CD4-positive, alpha-beta T cell treated with Interleukin-4 for 4 hours (primary cell): ENCODE measurements at places on chromosomes 13 and 19.

DNA sequence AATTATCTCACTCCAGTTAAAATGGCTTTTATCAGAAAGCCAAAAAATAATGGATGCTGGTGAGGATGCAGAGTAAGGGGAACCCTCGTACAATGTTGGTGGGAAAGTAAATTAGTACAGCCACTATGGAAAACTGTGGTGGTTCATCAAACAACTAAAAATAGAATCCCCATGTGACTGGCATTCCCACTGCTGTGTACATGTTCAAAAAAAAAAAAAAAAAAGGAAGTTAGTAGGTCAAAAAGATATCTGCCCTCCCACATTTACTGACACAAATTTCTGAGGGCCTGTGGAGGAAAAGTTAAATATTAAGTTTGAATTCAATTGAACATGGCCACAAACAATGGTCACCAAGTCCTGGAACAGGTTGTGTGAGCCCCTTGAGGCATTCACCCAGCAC is 9.8 kb upstream of the ZSCAN5A start:
- DNase-seq: no peak

DNA sequence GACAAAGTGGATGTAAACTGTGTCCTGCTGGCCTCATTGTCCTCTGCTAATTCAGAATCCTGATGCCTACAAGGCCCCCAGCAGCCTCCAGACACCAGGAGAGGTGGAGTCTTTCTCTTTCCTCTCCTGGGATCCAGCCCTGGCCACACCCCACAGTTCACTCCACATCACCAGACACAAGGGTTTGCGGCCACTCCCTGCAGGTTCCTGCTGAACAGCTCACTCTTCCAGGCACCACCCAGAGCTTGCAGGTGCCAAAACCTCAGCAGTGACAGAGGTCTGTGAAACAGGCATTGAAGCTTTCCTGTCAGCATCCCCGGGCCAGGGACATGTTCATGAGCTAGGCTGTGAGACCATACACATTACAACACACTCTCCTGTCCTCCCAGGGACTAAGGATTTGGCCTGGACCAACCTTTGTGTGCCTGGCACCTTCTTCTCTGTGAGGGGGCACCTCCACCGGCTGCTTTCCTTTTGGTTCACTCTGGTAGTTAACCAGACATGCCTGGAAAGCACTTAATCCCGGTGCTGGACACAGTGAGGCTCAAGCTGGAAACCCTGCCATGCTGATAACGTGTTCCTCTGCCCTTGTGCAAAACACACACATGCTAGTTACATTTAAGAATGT is 11.1 kb upstream of the ATP12A start:
- DNase-seq: no peak

DNA sequence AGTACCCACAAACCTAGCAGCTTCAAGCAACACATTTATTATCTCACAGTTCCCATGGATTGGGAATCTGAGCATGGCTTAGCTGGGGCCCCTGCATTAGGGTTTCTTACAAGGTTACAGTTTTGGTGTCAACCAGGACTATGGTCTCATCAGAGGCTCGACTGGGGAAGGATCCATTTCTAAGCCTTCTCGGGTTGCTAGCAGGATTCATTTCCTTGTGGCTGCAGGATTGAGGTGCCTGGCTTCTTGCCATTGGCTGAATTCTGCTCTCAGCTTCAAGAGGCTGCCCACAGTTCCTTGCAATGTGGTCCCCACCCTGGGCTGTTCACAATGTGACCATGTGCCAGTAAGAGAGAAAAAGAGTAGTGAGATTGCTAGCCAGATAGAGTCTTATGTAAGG is 26.7 kb downstream of the ZNRF4 start:
- no peak for DNase-seq

DNA sequence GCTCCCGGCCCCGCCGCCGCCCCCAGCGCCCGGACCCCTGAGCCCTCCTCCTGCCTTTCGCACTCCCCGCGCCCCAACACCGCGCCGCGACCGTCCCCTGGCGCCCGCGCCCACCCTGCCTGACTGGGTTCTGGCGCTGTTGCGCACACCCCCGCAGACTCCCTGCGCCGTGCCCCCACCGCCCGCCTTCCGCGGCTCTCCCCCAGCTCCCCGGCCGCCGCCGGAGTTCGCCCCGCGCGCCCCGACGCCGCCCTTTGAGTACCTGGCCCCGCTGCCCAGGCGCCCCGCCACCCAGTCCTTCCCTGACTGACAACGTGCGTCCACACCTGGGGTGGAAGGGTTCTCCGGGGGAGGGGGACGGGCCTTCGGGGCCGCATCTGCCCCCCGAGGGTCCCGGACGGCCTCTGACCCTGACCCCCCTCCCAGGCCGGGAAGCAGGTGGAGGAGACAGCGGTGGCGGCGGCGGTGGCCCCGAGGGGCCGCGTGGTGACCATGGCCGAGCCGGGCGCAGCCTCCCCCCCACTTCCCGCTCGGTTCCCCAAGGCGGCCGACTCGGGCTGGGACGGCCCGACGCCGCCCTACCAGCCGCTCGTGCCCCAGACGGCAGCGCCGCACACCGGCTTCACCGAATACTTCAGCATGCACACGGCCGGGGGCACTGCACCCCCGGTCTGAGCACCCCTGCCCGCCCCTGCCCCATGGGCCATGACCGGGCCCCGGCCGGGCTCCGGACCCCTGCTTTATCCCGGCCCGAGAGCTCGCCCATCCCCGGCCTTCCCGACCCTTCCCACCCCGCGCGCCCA is 1.4 kb upstream of the MEGF8 start:
- no peak for DNase-seq

DNA sequence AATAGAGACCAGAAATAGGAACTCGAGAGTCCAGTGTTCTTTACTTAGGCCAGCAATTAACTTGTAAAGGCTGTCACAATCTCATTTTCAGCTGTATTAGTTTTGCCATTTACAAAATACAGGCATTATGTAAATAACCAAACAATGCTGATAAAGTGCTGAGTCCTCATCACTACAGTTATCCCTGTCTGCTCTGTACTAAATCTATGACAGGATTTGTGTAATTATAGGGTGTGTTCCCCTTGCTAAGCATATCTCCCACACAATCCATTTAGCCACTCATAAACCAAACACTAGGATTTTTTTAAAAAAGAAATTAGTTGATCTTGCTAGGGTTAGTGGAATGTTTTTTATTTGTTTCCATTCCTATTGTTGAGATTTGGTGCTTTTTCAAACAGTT is 23.2 kb downstream of the PDX1 start:
- DNase-seq: no peak

DNA sequence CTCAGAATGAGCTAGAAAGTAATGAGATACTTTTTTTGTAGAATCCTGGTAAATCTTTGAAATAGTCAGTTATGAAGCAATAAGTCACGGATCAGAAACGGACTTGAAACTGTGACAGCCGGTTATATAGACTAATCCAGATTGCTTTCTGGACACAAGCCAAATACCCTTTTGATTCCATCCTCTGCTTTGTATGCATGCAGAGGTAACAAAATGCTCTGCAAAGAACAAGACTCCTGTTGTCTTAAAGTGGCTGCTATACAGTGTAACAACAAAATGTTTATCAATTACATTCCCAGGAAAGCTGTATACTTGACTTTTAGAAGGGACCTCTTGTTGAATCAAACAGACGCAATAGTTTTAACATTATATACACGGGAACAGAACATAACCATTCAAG is 66.5 kb upstream of the STARD13 start:
- DNase-seq: no peak

DNA sequence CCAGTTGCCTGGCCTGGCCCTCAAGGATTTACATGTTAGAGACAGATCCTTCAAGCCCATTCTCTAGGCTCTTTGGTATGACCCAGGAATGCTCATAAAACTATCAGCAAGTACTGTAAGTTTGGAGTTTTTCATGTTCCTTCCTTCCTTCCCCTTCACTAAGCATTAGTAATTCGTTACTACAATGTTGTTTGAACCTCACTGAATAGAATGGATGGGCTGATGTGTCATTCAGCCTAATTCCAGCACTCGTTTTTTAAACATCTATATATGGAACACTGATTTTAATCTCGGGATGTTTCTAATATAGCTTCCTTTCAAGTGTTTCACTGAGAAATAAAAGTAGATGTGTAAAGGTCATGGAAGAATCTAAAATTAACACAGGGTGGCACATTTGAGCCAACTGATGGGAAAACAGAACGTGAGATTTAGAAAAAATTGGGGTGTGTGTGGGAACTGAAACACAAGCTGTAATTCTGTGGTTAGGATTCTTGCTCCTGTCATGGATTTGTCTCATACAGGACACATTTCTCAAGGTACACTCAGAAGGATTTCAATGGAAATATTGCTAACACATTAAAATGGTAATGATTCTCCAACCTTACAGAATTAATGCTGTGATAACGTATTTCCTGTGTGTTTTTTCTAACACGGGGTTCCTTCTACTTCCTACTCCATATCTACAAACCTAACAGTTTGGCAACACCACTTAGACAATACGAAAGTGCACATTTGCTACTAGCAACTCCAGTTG is 93.4 kb downstream of the FLT1 start:
- DNase-seq: no peak

- no peak for DNase-seq
These were observed 1.3 kb upstream of the RDH8 start for GRCh38 chr19:10011974-10012373.

- DNase-seq: no peak
These were observed 711 bp downstream of the CAMSAP3 start for GRCh38 chr19:7596211-7596937.

GRCh38 chr19:12364391-12365235 is 870 bp downstream of the ZNF442 start:
- DNase-seq: no peak

DNA sequence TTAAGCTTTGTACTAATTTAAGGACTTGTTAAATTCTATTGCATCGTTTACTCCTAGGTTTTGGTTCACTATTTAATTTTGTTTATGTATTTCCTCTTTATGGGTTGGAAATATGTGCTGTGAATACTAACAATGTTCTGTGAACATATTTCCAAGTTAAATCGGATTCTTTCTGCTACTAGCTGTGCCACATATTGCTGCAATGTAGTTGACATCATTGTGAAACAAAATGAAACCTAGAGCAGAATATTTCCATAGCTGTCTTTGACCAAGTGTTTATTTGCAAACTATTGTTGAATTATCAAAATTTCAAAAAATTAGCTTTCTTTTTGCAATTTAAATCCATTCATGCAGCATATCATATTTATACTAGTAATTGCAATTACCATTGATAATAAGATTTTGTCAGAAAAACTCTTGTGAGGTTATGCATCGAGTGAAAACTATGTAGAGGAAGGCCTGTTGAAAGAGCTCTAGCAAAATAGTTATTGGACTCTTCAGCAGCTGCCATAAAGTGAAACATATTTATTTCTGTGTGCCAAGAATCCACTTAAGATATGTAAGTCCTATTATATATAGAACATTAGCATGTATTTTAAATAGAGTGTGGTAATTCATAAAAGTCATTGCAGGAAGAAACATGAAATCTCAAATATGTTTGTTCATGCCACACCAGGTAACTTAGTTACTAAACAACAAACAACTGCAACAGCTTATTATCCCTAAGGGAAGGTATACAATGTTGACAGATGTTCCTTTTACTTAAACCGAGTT is 575.1 kb downstream of the SLITRK6 start:
- no peak for DNase-seq

DNA sequence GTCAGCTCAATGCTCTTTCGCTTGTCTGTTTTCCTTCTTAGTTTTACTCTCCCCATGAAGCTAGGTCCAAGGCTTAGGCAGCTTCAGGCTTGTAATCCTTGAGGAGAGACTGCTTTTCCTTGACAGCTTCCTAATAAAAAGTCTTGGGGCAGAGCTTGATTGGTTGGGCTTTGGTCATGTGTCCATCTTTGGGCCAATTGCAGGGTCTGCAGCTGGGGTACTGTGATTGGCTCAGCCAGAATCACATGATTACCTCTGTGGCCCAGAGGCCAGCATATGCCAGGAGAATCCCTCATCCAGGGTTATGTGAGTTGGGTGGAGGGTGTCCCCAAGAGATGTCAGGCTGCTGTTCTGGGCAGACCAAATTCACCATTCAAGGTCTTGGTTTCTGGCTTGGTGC is 8.1 kb downstream of the KLK1 start:
- DNase-seq: no peak

DNA sequence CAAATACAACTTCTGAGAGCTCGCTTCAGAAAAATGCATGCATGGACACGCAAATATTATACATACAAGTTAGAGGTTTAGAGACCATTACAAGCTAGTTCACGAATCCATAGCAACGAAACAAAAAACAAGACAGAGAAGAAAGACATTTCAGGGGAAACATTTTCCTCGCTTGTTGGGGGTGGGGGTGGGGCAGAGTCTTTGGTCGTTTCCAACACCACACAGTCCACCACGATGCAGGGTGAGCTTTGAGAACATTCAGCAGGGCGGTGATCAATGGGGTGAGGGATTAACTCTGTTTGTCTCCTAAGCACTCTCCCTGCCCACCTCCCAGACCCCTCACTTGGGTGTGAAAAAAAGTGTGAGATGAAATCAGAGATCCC is 651 bp downstream of the OXGR1 start:
- DNase-seq: no peak

DNA sequence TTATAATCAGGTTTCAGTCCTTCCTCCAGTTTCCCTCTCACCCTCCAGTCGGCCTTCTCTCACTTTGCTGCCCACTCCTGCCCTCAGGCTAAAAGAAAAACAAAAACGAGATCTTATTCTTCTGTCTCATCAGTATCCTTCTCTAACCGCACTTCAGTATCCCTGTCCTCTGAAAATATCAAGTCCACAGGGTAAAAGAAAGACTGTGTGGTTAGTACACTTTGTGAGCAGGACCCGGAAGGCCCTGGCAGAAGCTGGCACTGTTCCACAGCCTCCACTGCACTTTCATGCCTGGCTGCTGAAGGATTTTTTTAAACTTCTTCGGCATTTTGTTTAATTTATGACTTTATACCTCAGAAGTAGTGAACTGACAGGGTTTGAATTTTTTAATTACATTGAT is 51.8 kb downstream of the TM9SF2 start:
- no peak for DNase-seq

DNA sequence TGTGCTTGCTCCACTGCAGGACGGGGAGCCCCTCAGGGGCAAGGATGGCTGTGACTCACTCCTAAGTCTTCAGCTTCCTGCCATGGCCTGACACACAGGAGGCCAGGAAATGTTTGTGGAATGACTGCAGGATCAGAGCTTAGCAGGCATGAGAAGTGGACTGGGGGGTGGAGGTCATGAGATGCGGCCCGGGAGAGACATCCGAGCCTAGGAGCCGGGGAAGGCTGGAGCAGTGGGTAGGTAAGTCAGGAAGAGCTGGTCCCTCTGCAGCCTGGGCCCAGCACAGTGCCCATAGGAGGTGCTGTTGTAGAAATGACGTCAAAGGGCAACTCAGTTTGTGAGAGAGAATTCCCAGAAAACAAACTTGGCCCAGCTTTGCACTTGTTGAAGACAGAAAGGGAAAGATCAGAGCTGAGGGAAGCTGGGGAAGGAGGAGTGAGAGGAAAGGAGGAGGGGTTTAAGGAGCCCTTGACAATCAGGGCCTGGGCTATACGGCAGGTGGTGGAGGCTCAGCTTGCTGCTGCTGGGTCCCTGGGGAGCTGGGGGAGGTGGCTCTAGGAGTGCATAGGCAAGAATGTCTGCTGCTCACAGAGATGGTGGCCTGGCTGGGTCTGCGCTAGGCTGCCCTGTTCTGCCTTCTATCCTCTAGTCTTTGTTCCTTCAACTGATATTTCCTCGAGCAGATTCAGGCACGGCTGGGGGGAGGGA is 18.5 kb downstream of the POU2F2 start:
- no peak for DNase-seq

GRCh38 chr19:21568816-21569493 is 63.6 kb downstream of the ZNF429 start:
- peak; percentile 97 for DNase-seq

GRCh38 chr13:107157271-107157670 is 589.3 kb upstream of the ARGLU1 start:
- DNase-seq: no peak
